Fibroblast of skin of left biceps (primary cell): ENCODE measurements at places on chromosomes 12 and 14.

GRCh38 chr12:90163975-90164374, 455.3 kb upstream of the ATP2B1 start:
- no peak for DNase-seq

DNA sequence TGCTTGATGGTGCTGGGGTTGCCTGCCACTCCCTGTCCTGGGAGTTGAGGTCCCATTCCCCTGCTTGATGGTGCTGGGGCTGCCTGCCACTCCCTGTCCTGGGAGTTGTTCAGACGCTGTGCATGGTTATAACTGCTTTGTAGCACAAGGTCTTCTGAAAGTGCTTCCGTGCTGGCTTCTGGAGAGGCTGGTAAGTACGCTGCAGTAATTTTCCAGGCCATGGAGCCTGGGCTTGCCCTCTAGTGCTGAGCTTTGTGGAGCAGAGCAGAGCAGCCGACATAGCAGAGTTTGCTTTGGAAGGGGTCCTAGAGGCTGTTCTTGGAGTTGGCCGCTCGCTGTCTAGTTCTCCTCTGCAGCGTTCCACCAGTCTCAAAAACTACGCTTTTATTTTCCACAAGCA, 6.3 kb downstream of the B4GALNT3 start:
- no peak for DNase-seq

GRCh38 chr12:121288158-121288845, 8.2 kb downstream of the CAMKK2 start:
- no peak for DNase-seq

DNA sequence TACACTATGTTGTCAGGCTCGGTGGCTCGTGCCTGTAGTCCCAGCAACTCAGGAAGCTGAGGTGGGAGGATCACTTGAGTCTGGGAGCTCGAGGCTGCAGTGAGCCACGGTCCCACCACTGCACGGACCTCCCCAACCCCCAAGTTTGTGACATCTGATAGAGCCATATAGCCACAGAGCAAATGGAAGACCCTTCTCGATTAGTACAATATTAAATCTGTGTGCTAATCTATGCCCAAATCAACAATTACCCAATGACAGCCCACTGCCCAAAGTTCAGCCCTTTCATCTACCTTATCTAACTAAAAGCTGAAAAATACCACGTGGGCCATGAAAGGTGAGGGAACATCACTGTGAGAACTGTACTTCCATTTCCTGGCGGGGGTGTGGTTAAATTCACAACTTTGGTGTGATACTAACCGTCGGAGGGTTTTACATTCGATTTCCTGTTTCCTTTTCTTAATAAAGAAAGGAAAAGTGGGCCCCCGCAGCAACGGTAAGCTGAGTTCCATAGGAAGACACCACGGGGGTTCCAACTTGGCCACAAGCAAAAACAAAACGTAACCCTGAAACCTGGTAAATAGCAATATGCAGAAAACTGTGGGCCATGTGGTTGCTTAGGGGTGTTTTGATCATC, 31.2 kb upstream of the FOS start:
- DNase-seq, result no peak

- no peak for DNase-seq
These were observed 13.2 kb downstream of the LALBA start for GRCh38 chr12:48556631-48557030.

DNA sequence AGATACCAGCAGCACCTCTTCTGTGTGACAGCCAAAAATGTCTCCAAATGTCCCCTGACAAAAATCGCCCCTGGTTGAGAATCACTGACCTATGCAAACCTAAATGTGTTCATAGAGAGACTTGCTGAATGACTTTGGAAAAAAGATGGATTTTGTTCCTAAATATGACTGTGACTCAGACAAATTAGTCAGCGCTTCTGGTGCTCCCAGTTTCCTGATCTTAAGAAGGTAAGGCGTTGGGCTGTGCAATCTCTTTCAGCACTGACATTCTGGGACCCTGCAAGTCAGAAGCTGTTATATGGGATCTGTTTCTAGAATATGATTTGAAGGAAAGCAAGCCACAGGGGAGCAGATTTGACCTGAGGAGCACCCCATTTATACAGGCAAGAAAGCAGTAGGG, 90.6 kb upstream of the PWP1 start:
- DNase-seq, result no peak

GRCh38 chr12:47570151-47570550, 135.7 kb downstream of the RPAP3 start:
- no peak for DNase-seq

GRCh38 chr12:124509300-124509675, 58.1 kb downstream of the NCOR2 start:
- DNase-seq, result no peak

- no peak for DNase-seq
These were observed 47.5 kb downstream of the NOS1 start for GRCh38 chr12:117313926-117314325.

- DNase-seq, result no peak
These were observed 453.9 kb downstream of the MED13L start for GRCh38 chr12:115823635-115824034.

GRCh38 chr14:104689881-104690711, 678 bp downstream of the INF2 start:
- DNase-seq, result no peak

GRCh38 chr14:94011795-94012194, 14.3 kb upstream of the OTUB2 start:
- no peak for DNase-seq

- no peak for DNase-seq
These were observed 54.2 kb upstream of the TSPAN9 start for GRCh38 chr12:3022961-3023360.

GRCh38 chr12:30989754-30990153, 63.2 kb downstream of the TSPAN11 start:
- DNase-seq, result no peak

DNA sequence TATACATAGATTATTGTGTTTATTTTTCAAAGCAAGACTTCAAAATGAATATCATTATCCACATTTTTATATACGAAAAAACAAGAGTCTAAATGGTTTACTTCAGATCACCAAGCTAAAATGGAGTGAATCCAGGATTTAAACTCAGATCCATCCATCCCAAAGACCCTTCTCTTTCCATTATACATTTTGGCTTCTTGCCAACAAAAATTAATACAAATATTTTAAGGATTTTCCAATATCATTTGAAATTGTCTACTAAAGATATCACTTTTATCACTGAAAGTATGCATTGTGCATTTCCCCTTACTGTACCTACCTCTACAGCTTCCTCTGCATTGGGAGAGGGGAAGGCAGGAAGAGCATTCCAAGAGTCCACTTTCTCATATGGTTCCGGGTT, 541.2 kb downstream of the RPS29 start:
- DNase-seq, result no peak

- DNase-seq, result no peak
These were observed 10.7 kb upstream of the TXNRD1 start for GRCh38 chr12:104204690-104205480.

GRCh38 chr12:123941624-123942237, 30.9 kb downstream of the CCDC92 start:
- DNase-seq, result no peak

DNA sequence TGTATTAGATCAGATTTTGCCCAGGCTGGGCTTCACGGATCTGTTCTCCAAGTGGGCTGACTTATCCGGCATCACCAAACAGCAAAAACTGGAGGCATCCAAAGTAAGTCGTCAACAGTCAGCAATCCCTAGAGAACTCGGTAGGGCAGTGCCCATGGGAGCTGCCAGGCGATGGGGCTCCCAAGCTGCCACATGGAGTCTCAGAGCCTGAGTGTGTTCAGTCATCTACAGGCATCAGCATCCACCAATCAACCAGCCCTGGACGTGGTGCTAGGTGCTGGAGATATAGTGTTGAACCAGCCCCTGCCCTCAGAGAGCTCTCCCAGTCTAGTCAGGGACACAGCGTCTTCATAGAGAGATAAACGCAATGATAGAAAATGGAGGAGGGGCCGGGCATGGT, 6.9 kb downstream of the SERPINA4 start:
- DNase-seq, result no peak
